ENCODE measurements at places on chromosomes 1 and 21. TPM values are rescaled to one million over a fixed set of nuclear protein-coding genes. Genes with fewer than 3 reads are reported as not detected.
A peak's percentile ranks its signal among the peaks of the same experiment; 100 is the strongest.

The KRTAP19-7 gene
- not detected for total RNA-seq

The WDR64 gene
- not detected for total RNA-seq

DNA sequence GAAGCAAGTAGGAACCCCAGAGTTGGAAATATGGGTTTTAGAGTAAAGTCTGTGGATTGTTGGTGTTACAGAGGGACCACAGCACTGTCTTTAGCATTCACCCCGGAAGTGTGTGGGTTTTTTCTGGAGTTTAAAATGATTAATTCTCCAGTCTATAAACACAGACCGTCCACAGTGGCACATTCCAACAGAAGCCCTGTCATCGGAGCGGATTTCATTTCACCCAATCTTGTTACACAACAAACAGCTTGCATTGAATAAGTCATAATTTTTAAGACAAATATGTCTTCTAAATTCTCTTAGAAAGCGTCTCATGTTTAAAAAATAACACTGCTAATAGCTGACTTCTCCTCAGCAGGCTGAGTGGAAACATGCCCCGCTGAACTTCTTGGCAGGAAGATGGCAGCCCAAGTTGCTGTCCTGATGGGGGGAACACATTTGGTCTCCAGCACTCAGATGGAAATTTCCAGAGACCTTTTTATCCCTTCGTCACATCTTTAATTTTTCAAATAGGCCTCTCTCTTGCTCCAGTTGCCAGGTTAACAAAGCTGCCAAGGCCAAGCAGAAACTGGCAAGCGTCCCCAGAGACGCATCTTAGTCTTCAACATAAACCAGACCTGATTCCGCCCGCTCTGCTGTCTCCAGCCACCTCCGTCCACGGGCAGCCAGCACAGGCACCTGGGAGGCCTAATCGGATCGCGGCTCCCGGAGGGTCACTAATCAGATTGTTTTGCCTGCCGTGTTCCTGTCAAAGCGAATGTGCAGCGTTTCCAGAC lies 28.8 kb upstream of the SLC19A1 start:
- DNase-seq = peak; percentile 46

DNA sequence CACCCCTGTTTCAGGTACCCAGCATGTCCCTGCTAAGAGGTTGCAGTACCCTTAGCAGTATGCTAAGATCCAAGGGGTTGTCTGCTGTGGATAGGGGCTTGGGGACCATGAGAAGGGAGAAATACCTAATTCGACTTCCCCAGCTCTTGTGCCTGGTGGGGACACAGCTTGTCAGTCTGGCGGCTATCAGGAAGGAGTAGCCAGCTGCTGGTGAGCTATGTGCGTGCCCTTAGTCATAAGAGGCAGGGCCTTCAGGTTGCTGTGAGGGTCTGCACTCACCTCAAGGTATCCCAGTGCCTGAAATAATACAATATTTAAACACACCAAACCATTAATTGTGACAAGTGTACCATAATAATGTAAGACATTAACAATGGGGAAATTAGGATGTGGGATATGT lies 205.1 kb upstream of the SGIP1 start:
- no peak for DNase-seq

- no peak for DNase-seq
These were observed 7.0 kb downstream of the EGLN1 start for GRCh38 chr1:231415018-231415583.

GRCh38 chr1:247146671-247147070 lies 25.1 kb downstream of the ZNF124 start:
- no peak for DNase-seq
